Activated T-cell treated with anti-CD3 and anti-CD28 coated beads, Interleukin-2, amount 50 U/mL, for 1 hour (primary cell): ENCODE measurements at places on chromosomes 16 and 17.

DNA sequence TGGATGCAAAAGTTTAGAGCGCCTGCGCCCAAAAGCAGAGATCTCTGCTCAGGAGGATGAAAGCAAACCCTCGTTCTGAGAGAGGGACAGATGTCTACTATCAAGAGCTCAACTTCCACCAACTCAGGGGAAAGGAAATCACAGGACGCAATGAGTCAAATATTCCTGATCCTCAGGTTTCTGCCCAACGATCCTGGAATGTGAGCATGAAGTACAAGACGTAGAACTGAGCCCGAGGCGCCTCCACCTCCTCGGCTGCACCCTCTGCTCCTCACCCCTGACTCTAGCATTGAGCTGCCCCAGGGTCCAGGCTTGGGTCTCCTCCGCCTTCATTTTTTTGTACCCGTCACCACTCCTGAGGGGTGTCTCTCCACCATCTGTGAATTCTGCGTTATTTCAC lies 15.4 kb downstream of the IFT140 start:
- DNase-seq, result no peak

GRCh38 chr17:39705786-39706348 lies 6.0 kb downstream of the ERBB2 start:
- no peak for DNase-seq

GRCh38 chr17:74654742-74655141 lies 31.2 kb upstream of the CD300E start:
- no peak for DNase-seq

DNA sequence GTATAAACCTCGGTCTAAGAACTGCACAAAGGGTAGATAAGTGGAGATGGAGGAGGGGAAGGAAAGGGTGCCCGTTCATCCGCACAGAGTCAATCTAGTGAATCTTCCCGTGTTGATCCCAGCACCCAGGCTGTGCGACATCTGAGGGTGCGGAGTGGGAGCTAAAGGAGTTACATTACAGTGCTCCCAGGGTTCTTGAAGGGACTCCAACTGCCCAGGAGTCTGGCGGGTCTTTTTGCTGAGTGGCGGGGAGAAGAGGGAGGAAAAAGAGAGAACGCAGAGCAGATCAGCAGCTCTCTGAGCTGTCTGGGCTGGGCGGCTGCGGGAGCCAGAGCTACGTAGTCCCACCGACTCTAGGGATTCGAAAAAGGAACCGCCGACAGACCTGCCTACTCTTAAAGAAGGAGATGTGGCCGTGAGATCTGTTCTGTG lies 1.6 kb upstream of the CA10 start:
- DNase-seq, result no peak

DNA sequence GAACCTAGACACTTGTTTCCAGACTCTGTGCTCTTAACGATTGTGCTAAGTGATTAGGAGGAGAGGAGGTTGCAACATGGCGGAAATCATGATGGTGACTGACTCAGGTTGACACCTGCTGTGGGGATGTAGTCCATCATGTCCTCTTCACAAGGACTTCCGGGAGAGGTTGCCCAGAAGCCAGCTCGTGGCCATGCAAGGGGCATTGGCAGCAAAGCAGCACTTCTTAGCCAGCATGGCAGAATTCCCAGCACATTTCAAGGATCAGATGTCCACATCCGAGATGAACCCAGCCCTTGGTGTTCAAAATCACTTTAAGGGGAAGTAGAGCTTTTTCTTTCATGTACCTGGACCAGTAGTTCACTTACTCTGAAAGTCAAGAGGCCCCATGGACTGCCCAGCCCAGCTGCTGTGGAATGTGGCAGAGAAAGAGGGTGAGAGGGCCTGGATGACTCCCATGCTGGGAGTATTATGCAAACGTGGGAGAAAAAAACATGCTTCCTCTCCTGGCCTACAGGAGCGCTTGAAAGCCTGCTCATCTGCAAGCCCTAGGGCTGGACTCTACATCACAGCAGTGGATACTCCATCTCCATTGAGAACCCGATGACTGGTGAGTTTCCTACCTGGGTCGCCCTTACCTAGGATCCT lies 65.5 kb downstream of the IRX6 start:
- DNase-seq, result no peak

- peak; percentile 77 for DNase-seq
Observed at GRCh38 chr16:2486645-2487516, 12.0 kb downstream of the TBC1D24 start.

DNA sequence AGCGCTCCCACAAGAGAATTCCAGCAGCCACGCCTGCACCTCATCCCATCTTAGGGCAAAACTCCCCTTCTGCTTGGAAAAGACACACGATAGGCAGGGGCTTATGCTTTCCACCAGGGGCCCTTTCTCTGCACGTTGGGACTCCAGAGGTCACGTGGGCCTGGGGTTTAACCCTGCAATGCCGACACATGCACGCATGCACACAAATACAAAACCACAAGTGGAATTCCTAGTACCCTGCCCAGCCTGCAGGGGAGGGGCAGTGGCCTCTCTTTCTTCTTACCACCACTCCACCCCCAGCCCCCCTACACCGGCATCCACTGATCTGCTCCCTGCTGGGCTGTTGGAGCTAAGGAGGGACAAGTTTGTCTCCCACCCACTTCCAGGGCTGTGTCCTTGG lies 16.8 kb upstream of the CCDC182 start:
- no peak for DNase-seq

- peak; percentile 52 for DNase-seq
Observed at GRCh38 chr16:11640987-11641817, 27.1 kb upstream of the SNN start.
